Lower lobe of right lung (tissue), 2 donors: ENCODE measurements at places on chromosomes 1 and 21. TPM values are rescaled to one million over a fixed set of nuclear protein-coding genes. Genes with fewer than 3 reads are reported as not detected.

DNA sequence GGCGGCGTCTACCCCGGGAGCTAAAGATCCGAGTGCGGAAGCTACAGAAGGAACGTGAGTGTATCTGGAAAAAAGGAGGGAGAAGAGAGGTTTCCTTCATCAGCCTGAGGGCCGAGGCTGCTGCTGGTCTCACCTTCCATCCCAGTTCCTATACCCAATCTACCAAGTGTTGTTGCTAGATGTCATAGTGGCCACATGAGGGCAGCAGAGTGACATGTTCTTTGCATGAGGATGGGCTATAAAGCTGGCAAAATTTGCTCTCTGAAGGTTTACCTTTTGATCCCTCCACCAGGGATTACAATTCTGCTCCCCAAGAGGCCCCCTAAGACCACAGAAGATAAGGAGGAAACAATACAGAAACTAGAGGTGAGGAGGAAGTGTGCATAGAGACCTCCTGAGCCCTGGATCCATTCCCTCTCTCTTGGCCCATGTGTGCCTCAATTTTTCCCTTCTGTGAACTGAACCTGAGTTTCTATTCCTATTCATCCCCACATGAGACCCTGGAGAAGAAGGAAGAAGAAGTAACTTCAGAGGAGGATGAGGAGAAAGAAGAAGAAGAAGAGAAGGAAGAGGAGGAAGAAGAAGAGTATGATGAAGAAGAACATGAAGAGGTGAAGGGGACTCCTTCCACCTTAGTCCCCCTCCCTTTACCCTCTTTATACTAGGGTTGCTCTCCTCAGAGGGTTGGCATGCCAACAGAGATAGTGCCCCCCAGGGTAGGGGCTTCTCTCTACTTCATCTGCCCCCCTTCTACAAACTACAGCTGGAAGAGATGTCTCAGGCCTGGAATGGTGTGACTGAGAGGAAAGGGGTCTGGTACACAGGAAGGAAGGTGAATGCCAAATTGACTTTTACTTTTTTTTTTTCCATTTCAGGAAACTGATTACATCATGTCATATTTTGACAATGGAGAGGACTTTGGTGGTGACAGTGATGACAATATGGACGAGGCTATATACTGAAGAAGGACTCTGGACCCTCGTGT, 13.3 kb downstream of the POLR3GL start:
- DNase-seq: peak; percentile 70
- H3K27ac ChIP-seq: peak overlapping the region; percentile 96
- peak overlapping the region; percentile 44 for H3K4me3 ChIP-seq
- H3K27me3 ChIP-seq: no peaks in the 10 kb centered on the region

- DNase-seq: no peak
- no peak overlapping the region for H3K4me3 ChIP-seq
- H3K27me3 ChIP-seq: no peaks in the 10 kb centered on the region
- H3K36me3 ChIP-seq: no peaks in the 10 kb centered on the region
- H3K27ac ChIP-seq: no peak overlapping the region
These were observed 28.0 kb upstream of the PRKAA2 start for GRCh38 chr1:56617141-56617540.

- no peaks in the 10 kb centered on the region for H3K36me3 ChIP-seq
- H3K27ac ChIP-seq: no peak overlapping the region
- no peaks in the 10 kb centered on the region for H3K4me1 ChIP-seq
These were observed 29.6 kb upstream of the CACNA1E start for GRCh38 chr1:181453541-181454201.

- H3K4me1 ChIP-seq: no peaks in the 10 kb centered on the region
- H3K4me3 ChIP-seq: no peak overlapping the region
- no peak for DNase-seq
- H3K27ac ChIP-seq: no peak overlapping the region
These were observed 46.7 kb downstream of the OLIG1 start for GRCh38 chr21:33116676-33117075.

GRCh38 chr1:118859999-118860398, 128.1 kb downstream of the TBX15 start:
- no peaks in the 10 kb centered on the region for H3K4me1 ChIP-seq
- no peak overlapping the region for H3K4me3 ChIP-seq
- no peaks in the 10 kb centered on the region for H3K36me3 ChIP-seq
- no peak for DNase-seq

The TTC22 gene
- total RNA-seq: 8.4 TPM
